Gastrocnemius medialis (tissue), 4 donors: ENCODE measurements at places on chromosomes 4 and X.

- DNase-seq = no peak
These were observed 504.1 kb upstream of the NR3C2 start for GRCh38 chr4:148946271-148946670.

DNA sequence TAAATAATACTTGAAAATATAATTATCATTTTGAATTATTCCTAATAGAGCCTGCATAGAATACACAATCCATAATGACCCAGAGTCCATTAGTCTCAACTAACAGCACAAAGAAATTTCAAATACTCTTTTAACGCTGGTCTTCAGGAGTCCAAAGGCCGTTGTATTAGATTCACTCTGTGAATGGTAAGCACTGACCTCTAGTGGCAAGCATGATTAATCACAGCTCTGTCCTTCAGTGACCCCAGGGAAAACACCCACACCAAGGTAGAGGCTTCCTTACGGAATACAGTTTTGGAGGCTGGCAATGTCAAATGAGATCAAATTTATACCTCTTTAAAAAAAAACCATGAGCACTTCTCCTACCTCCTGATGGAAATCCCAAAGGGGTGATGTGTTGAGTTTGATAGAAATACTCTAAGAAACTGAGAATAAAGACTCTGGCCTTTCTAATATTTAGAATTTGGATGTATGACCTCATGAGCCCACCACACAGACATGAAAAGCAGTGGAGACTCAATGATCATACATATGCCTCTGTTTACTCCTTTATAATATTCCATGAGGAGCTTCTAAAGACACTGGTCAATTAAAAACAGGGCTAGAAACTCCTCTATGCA lies 147.2 kb upstream of the DKK2 start:
- no peak for DNase-seq

GRCh38 chr4:174490451-174490961 lies 31.8 kb downstream of the HPGD start:
- DNase-seq = no peak

GRCh38 chr4:187887906-187888305 lies 107.7 kb upstream of the ZFP42 start:
- DNase-seq = no peak

- DNase-seq = no peak
These were observed 684.1 kb downstream of the TRAM1L1 start for GRCh38 chr4:116401293-116401692.

- no peak for DNase-seq
These were observed 12.6 kb upstream of the SLC10A3 start for GRCh38 chrX:154502989-154503388.

DNA sequence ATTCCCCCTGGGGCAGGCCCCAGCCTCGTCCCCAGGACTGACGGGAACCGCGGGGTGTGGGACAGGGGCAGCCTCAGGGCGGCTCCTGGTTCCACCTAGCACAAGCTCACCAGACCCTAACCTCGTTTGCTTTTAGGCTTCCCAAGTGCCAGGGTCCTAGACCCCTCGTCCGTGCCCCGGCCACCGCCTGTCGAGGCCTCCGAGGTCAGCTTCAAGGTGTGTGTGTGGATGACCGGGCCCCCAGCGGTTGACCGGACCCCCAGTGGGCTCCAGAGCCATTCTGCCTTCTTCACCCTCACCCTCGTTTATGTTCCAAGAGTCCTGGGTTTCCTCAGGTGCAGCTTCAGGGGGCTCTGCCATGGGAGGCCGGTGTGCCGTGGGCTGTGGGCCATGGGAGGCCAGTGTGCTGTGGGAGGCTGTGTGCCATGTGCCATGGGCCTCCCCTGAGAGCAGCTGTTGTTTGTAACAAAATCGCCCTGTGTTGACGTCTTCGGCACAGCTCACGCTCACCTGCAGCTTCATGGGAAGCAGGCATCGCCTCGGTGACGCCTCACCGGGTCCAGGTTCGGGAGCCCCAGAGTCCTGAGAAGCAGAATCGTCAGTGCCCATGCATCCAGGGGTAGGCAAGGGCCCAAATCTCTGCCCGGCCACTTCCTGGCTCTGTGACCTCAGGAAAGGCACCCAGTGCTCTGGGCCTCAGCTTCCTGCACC lies 43.0 kb upstream of the HMX1 start:
- DNase-seq = no peak

GRCh38 chr4:7015383-7016035 lies 27.7 kb upstream of the TADA2B start:
- no peak for DNase-seq

GRCh38 chr4:168677063-168677462 lies 180.2 kb downstream of the PALLD start:
- DNase-seq = peak; percentile 63

- DNase-seq = no peak
These were observed 642.6 kb upstream of the LCORL start for GRCh38 chr4:18664171-18664570.

DNA sequence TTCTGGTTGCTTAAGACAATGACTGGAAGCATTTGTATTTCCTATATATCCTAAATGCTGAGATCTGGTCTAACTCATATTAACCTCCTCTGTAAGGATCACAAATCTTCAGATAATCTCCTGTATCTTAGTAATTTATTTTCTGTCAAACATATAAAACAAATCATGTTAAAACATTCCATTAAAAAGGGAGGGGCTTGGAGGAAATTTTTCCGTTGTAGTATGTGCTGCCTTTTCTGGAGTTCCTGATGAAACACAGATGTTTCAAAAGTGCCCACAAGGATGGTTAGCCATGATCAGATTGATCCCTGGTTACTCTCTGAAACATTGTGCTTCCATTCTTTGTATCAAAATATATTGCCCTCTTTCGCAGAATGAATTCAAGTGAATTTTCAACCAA lies 182.1 kb downstream of the TENM3 start:
- DNase-seq = no peak

- no peak for DNase-seq
These were observed 167.1 kb upstream of the PACRGL start for GRCh38 chr4:20532871-20533870.

- DNase-seq = no peak
These were observed 571 bp downstream of the TLR6 start for GRCh38 chr4:38856046-38856445.

- DNase-seq = no peak
These were observed 205.9 kb downstream of the CHIC1 start for GRCh38 chrX:73768886-73769285.

GRCh38 chrX:79515529-79515928 lies 148.4 kb upstream of the ITM2A start:
- no peak for DNase-seq

DNA sequence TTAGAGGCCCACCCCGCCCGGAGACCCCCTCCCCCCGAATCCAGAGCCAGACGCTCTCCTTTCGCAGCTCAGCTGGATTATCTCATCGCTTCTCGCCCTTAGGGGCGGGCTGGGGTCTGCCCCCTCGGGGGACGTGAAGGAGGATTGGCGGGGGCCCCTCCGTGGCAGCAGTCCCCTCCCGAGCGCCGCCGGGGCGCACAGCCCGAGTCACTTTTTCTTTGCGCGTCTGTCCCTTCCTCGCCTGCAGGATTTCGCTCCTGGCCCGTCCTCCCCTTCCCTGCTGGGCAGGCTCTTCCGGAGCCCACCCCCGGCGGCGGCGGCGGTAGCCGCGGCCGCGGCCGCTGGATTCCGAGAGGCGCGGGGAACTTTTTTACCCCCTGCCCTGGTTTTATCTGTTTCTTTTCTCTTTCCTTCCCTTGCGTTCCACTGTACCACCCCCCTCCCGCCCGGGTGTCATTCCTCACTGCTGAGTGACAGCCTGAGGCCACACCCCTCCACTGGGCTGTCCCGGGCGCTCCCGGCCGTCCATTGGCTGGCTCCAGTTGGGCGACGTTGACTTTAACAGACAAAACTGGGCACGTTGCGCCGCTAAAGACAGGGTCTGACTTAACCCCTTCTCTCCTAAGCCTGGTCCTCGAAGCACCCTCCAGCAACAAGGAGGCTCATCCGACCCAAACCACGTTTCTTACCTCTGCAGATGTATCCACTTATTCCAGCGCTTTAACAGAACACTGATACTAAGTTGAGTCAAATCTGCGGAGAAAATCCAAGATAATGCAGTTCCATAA lies 492 bp upstream of the NKX3-2 start:
- no peak for DNase-seq

- no peak for DNase-seq
These were observed 157.1 kb upstream of the LNX1 start for GRCh38 chr4:53748328-53748772.

- DNase-seq = no peak
These were observed 154.4 kb upstream of the UGT8 start for GRCh38 chr4:114444211-114444610.

- no peak for DNase-seq
These were observed 252.7 kb upstream of the KCNIP4 start for GRCh38 chr4:22201256-22201655.

DNA sequence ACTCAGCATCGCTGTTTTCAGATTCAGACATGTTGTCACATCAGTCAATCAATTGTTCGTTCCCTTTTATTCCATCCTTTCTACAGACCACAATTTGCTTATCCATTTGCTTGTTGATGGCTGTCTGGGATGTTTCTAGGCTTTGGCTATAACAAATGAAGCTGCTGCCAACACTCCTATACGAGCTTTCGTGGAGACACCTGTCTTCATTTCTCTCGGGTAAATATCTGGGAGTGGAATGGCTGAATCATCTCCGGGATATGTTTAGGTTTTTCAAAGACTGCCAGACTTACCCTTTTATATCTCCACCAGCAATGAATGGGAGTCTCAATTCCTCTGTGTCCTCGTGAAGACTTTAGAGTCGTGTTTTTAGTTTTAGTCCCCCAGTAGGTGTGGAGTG lies 118.9 kb downstream of the SORCS2 start:
- DNase-seq = no peak

DNA sequence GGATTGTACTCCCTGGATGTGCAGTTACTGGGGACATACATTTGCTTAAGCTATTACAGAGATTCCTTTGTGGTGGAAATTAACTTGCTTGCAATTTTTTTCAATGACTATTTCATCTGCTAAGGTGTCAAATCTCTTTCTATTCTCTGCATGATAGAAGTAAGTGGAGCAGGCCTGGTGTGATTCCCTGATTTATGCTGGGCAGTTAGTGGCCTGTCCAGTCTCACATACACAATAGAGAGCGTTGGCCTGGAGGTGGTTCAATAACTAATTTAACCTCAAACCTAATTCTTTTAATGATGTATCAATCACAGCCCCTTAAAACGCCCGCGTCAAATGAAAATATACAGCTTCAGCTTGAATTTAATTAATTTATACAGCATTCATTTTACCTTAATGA lies 28.5 kb downstream of the VCX3A start:
- DNase-seq = no peak

DNA sequence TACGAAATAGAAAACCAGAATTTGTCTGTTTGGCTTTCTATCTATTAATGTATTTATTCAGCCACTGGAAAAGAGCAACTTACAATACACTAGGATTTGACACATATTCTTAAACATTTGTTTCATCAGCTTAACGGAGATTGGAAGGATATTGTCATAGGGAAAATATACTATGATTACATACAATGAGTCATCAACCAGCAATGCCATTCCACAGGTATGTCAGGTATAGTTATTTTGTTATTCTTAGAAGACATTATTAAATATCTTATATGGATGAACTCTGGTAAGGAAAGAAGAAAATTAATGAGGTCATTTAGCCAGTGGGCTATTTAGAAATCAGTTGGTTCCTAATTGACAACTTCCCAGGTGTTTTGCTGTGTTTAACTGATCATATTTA lies 926.6 kb downstream of the STIM2 start:
- DNase-seq = no peak
